ENCODE measurements at places on chromosomes 3 and 15.

GRCh38 chr3:108528459-108529252, 18.3 kb upstream of the MYH15 start:
- peak; percentile 36 for DNase-seq

- DNase-seq: no peak
Measured at GRCh38 chr3:54353946-54354345, 231.6 kb downstream of the CACNA2D3 start.

DNA sequence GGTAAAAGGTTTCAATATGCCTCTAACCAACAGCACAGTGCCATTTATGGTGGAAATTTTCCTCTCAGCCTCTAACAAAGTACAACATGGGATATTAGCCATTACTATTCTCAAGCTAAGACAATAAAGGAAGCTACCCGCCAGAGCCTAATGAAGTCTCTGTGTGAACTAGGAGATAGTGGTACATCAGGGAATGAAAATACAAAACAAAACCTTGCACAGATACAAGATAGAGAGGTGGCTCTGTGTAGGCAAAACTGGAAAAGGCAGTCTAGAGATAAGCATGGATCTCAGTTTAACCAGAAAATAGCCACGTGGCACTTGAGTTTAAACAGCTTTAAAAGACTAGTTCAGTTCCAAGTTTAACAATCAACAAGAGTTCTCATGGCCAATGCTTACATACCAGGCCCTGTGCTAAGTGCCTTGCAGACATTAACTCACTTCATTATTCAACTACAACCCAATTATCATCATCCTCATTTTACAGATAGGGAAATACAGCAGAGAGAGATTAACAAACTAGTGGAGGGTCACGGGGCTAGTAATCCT, 279.3 kb downstream of the IGSF11 start:
- no peak for DNase-seq

DNA sequence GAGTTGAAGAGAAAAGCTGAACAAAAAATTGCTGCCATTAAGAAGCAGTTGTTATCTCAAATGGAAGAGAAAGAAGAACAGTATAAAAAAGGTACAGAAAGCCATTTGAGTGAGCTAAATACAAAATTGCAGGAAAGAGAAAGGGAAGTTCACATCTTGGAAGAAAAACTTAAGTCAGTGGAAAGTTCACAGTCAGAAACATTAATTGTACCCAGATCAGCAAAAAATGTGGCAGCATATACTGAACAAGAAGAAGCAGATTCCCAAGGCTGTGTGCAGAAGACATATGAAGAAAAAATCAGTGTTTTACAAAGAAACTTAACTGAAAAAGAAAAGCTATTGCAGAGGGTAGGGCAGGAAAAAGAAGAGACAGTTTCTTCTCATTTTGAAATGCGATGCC, 152.4 kb upstream of the LRRFIP2 start:
- DNase-seq: no peak

- DNase-seq: no peak
Measured at GRCh38 chr3:47612879-47613278, 34.2 kb upstream of the CSPG5 start.

- DNase-seq: no peak
Measured at GRCh38 chr3:16498130-16498890, 15.2 kb downstream of the RFTN1 start.

DNA sequence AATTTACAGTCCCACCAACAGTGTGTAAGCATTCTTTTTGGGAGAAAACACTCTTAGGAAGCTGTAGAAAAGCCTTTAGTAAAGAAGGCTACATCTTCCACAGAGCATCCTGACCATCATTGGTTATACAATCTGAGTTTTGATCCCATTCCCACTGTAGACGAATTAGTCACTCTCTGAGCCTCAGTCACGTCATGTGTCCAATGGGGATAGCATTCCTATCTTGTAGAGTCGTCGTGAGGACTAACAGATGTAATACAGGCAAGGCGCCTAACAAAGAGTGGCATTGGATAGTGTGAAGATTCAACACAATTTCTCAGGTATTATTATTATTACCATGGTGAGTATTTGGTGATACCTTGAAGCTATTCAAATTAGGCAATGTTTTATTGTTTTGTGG, 44.0 kb upstream of the ALDH1A3 start:
- no peak for DNase-seq

GRCh38 chr3:175430983-175431773, 572.0 kb downstream of the NAALADL2 start:
- DNase-seq: no peak

DNA sequence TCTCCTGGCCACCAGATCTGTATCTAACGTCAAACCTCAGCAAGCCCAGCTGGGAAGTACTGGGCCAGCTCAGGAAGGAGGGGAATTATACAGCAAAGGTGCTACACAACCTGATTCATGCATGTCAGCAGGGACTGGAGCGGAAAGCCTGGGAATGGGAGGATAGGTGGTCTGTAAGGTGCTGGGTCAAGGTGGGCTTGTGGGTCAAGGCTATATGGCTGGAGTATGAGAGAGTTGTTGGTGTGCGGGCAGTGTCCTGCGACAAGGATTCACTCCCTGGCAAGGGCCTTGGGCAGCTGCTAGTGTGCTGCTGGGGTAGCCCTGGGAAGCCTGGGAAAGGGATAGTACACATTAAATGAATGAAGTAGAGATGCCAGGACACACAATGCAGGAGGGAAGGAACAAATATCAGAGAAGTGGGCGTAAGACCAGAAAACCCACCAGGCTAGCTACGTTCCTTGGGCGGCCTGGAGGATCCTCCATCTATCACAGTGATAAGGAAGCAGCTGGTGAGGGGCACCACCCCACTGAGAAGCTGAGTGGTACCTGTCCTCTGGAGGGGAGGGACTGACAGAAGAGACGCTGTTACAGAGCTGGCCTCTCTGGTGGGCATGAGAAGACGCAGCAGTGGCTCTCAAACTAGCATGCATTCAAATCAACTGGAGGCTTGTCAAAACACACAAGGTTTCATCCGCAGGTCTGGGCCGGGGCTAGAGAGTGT, 8.5 kb upstream of the SYNM start:
- DNase-seq: no peak

DNA sequence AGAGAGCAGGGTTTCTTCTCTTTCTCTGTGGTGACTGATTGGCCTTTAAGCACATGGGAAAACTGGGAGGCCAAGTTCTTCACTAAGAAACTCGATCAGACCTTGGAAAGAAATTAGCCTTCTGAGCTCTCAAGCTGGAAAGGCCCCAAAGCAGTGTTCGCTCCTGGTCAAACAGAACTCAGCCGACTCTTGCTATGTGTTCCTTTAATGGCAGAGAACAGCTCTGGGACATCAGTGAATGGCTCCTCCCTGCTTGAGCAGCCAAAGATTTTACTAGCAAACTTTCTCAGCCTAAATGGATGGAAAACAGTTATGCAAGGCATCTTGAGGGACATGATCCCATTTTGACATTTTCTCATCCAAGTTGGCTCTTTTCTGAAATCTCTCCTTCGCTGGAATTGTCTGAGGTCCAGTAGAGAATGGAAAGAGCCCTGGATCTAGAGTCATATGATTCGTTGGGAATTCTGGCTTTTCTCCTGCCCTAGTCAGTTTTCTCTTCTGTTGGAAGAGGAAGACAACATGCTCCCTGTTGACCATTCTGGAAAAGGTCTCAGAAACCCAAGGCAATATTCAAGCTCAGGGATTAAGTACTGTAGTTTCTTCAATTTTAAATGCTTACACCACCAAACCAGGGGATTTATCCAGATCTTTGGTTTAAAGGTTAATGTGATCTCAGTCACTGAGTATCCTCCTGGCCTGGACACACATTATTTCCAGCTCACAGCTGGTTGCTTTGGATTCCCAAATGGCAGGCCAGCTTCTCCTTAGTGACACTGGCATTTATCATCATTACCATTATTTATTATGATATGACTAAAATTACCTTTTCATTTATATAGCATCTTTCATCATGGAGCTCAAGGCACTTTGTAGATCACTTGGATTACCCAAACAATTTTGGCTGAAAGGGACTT, 319.6 kb downstream of the AGBL1 start:
- no peak for DNase-seq

DNA sequence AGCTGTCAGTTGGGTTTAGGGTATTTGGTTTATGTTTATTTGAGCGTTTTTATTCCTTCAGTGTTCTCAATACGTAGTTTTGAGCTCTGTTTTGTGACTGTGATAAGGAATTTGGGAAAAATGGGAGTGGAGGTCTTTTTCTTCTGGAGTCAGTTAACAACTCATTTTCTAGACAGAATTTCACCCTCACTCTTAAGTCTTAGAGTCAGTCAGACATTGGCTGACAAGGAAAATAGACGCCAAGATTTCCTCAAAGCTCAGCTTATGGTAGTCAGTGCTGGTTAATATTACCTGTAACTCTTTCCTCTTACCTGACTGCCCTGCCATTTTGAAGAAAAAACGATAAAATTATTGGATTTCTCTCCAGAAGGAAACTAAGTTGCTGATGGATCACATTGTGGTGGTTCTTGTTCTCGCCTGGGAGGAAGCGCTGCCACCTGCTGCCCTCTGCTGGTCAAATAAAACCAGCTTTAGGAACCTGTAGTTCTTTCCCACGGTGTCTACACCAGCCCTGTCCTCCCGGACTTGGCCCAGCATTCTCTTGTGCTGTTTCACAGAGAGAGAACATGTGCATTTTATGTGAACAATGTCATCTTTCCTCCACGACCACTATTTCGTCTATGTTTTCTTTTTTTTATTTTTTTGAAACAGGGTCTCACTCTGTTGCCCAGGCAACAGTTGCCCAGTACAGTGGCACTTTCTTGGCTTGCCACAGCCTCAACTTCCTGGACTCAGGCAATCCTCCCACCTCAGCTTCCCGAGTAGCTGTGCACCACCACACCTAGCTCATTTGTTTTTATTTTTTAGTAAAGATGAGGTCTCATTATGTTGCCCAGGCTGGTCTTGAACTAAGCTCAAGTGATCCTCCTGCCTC, 41.4 kb upstream of the UMPS start:
- DNase-seq: peak; percentile 36

DNA sequence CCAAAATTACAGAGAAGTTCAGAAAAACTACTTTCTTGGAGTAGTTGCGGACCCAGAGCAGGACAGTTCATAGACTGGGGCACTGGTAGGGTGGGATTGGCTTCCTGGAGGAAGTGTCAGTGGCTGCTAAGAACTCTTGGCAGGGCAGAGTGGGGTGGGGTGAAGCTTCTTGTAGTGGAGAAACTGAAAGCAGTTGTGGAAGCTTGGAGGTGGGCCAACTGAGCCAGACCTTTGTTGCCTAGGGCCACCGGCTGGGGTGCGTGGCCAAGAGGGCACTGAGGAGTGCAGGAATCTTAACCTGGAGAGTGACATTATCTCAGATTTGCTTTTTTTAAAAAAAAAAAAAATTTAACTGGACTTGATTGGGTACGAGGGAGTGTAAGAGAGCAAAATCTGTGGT, 3.1 kb downstream of the KAT2B start:
- no peak for DNase-seq

DNA sequence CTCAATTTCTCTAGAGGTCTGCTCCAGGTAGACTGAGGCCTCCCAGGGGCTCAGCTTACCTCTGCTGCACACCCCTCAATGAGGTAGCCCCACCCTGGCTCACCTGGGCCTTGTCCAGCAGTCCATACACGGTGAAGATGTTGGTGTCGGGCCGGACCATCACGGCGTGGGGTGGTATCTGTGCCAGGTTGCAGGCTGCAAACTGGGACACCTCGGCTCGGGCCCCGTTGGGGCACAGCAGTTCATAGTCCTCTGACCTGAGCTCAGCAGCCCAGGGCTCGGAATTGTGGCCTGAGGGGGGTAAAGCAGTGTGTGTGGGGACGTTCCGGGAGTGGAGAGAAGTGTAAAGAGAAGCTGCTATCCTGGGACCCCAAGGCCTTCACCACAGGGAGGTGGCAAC, 23.2 kb downstream of the MELTF start:
- no peak for DNase-seq

- DNase-seq: no peak
Measured at GRCh38 chr3:50111757-50112156, 23.0 kb downstream of the RBM5 start.

DNA sequence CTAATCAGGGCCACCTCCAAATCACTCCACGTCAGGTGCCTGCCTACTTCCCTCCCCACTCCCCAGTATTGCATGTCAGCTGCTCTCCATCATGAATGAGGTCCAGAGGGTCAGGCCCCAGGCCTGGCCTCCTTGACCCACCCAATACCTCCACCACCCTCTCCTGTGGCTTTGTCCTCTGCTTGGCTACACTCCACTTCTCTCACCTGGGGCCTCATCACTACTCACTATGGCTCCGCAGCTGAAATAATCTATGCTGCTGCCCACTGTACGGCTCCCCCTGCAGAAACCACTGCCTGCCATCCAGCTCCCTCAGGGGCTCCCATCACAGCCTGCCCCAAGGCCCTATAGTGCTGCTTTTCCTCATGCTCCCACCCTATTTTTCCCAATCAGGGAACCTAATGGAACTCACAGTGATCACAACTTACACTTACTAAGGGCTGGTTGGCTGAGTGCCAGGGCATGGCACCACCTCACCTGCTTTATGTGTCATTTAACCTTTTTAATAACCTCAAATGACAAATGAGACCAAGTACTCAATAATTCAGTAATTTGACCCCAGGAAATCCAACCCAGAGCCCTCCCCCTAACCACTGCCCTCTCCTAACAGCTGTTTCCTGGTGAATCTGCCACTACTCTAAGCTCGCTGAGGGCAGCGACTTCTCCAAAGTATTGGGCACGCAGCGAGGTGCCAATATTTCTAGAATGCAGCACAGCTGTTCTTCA, 2.3 kb downstream of the GORASP1 start:
- no peak for DNase-seq

GRCh38 chr3:41872157-41872556, 89.7 kb downstream of the ULK4 start:
- DNase-seq: no peak

DNA sequence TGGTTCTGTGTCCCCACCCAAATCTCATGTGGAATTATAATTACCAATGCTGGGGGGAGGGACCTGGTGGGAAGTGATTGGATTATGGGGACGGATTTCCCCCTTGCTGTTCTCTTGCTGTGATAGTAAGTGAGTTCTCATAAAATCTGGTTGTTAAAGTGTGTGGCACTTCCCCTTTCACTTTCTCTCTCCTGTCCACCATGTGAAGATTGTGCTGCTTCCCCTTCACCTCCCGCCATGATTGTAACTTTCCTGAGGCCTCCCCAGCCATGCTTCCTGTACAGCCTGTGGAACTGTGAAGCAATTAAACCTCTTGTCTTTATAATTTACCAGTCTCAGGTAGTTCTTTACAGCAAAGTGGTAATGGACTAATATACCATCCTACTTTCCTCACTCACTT, 289.6 kb downstream of the EFHB start:
- peak; percentile 15 for DNase-seq

DNA sequence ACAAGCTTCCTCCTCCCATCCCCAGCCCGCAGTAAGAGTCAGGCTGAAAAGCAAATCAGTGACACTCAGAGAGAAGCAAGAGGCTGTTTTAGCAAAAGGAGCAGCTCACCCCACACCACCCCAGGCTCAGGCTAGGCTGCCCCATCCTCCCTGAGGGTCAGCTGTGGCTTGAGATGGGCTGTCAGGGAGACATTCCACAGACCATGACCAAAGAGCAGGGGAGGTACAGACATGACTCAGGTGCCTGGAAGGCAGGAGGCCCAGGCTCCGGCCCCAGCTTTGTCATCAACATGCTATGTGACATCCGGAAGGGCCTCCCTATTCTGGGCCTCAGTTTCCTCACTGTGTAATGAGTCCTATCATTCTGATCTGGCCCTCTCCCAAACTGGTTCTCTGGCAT, 24.7 kb downstream of the HCN4 start:
- no peak for DNase-seq

Measured in GM12864 (cell line).